ENCODE measurements at places on chromosomes 7 and 10.

DNA sequence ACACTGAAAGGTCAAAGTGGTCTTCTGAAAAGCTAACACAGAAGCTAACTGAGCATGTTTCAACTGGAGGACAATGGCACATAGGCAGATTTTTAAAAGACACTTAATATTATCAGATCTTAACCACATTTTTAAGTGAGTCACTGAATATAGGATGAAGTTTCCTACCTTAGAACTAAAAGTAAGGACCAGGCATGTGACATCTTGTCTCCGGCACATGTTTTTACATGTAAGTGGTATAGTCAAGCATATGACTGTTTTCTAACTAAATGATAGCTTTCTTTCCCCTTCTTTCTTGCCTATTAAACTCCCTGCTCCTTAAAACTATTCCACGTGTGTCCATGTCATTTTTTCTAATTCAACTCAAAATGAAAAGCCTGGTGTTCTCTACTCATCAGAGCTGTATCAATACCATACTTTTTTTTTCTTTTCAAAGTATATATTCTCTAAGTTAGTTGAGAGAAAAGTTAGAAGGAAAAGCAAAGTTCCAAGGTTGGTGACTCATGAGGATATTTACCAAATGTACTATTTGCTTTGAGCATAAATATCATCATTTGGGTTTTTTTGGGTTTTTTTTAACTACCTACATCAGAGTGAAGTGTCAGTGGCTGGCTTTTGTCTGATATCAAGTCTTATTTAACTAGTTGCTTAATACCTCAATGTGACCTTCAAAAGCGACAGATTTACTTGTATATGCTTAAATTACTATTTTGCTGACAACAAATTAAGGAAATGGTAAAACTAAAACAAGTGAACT is 127.5 kb downstream of the CRPPA start:
- DNase-seq: no peak

GRCh38 chr10:48383393-48383792 is 76.9 kb downstream of the MAPK8 start:
- no peak for DNase-seq

DNA sequence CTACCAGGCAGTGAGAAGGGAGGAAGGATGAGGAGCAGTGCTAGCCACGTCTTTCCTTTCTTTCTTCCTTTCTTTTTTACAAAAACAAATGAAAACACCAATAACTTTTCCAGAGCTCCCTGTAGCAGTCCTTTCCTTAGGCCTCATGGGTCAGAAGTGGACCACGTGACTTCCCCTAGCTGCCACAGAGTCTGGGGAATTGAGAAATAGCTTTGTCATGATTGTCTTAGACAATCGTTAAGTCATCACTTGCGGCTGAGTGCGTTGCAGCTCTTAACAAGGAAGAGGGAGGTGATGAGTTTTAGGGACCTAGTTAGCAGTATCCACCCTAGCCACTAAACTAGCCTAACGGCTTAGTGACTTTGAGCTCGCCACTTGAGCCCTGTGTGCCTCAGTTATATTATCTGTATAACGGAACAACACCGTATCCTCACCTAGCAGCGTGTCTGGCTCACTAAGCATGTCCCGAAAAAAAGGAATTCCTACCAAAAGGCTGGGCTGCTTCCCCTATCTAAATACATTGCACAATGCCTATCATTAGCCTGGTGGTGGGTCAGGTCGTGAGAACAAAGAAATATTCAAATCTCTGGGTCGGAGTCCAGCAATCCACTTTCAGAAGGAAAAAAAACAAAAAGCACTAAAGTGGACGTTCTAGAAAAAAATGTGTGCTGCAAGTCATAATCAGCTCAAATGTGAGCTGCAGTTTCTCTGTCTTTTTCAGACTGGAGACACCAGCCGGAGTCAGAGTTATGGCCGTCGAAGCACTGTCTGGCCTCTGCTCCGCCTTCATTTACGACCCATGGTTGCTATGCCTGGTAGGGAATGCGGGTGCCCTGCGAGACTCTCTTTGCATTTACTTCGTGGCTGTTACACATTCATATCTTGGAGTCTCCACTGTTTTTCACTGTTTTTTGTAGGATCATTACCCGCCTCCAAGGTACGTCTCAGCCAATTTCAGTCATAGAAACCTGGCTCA is 338.5 kb upstream of the FOXK1 start:
- no peak for DNase-seq

DNA sequence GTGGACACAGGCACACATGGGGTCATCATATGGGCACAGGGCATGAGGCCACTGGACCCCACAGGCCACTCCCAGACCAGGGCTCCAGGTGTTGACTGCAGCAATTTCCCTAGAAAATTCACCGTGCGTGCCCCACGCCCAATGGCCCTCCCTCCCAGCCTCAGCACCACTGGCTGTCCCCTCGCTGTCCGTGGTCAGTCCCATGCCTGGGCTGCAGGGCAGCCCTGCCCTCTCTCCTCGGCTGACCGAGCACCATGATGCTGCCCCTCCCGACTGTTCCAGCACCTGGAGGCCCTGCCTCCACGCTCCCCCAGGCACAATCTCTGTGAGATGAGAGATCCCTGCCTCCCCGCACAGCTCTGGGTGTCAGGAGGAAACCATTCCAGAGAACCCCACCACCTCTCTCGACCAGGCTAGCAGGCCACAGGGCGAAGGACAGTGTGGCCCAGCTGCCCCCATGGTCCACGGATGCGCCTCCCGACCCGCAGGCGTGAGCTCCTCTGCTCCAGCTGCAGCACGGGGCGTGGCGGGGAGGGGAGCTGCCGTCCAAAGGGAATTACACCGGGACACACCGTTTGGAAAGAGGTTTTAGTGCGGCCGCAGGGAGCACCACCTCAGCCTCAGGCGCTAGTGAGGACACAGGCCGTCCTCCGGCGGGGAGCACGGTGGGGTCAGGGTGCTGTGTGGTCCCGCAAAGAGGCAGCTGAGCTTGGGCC is 12.6 kb downstream of the NUDT1 start:
- DNase-seq: no peak
